ENCODE measurements at places on chromosomes 16 and 17.

GRCh38 chr16:86672179-86672863, 94.0 kb downstream of the FOXL1 start:
- no peak for DNase-seq

DNA sequence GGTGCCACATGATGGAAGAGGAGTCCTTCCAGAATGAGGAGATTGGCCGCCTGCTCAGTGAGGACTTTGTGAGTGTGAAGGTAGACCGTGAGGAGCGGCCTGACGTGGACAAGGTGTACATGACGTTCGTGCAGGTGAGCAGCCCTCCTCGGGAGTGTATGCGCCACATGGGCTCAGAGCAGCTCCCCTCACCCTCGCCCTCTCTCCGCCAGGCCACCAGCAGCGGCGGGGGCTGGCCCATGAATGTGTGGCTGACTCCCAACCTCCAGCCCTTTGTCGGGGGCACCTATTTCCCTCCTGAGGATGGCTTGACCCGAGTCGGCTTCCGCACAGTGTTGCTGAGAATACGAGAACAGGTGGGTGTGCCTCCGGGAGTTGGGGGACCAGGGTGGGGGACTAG, 1.9 kb downstream of the SPATA20 start:
- no peak for DNase-seq

DNA sequence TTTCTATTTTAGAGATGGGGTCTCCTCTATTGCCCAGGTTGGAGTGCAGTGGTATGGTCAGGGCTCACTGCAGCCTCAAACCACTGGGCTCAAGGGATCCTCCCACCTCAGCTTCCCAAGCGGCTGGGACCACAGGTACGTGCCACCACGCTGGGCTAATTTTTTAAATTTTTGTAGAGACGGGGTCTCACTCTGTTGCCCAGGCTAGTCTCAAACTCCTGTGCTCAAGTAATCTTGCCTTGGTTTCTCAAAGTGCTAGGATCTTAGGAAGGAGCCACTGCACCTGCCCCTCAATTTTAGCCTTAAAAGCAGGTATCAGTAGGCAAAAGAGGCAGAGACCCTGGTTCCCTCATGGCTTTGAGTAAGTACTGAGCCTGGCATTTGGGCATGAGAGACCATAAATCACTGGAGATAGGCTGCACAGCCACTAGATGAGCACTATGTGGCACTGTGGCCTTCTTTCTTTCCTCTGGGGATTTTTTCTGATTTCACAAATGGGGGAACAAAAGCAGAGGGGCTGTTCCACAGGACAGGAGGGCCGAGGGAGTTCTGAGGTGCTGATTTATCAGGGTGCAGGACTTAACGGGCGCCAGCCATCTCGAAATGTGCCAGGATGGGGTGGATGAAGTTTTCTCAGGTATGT, 82.2 kb downstream of the PLXDC1 start:
- no peak for DNase-seq

- DNase-seq: no peak
These were observed 16.8 kb upstream of the ATF7IP2 start for GRCh38 chr16:10368969-10369551.

GRCh38 chr17:57186226-57187019, 69.9 kb upstream of the MSI2 start:
- DNase-seq: no peak
